ENCODE measurements at places on chromosomes 7 and 10. TPM values are rescaled to one million over a fixed set of nuclear protein-coding genes. Genes with fewer than 3 reads are reported as not detected.

- H3K4me3 ChIP-seq = no peak overlapping the region
- no peak overlapping the region for H3K27ac ChIP-seq
- no peaks in the 10 kb centered on the region for H3K27me3 ChIP-seq
- no peaks in the 10 kb centered on the region for H3K36me3 ChIP-seq
- no peaks in the 10 kb centered on the region for H3K4me1 ChIP-seq
- DNase-seq = no peak
These were observed 128.4 kb downstream of the ARHGAP22 start for GRCh38 chr10:48476279-48476982.

The PVRIG gene
- total RNA-seq = 33.4 TPM

DNA sequence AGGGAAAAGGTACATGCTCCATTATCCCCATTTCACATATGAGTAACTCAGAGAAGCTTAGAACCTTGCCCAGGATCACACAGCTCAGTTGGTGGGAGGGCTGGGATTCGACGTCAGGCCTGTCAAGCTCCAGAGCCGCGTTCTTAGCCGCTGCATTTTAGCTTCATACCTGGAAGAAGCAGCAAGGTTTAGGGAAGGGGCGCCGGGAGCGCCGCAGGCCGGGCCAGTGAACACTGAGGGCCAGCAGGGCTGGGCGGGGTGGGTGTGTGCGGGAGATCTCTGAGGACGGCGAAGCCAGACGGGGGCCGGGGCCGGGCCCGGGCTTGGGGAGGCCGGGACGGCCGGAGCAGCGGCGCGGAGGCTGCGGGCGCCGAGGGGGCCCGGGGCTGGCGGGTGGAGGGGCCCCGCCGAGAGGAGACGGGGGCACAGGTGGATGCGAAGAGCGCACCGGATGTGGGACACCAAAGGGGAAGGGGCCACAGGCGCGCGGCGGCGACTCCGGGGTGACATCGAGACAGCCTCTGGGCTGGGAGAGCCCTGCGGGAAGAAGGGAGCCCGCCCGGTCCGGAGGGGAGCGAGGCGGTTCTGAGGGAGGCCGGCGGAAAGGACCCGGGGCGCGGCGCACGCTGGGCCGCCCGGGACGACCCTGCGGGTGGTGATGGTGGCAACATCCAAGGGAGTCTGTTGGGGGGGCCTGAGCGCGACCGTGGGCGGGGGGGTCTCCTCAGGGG lies 498 bp downstream of the NDST2 start:
- DNase-seq = peak; percentile 67
- peak overlapping the region; percentile 93 for H3K4me3 ChIP-seq
- peaks cover 37% of the 10 kb centered on the region for H3K4me1 ChIP-seq
- H3K36me3 ChIP-seq = peaks cover 29% of the 10 kb centered on the region
- no peaks in the 10 kb centered on the region for H3K27me3 ChIP-seq

DNA sequence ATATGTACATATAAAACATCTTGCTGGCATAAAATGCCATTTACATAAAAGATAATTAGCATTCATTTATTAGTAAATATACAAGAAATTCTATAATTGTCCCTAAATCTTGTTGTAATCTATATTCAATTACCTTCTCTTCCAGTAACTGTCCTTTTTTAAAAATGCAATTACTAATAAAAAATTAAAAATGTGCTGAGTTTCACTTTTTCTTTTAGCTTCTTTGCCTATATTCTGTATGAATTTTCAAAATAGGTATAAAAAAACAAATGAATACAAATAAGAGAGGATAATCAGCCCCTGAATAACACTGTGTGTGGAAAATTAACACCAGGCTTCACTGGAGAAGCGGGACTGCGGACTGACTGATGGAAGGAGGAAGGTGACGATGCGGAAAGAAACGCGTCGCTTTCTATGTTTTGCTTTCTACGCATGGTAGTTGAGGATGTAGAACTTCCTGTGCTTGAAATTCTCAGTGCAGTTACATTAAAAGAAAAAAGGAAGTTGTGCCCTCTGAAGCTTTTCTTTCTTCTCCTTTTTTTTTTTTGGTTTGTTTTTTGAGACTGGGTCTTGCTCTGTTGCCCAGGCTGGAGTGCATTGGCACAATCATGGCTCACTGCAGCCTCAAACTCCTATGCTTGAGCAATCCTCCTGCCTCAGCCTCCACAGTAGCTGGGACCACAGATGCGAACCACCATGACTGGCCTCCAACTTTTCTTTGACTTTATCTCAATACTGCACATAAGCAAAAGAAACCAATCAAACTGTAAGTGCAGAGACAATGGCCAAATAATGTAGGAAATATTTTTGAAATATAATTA lies 7.4 kb upstream of the ZMYND11 start:
- peaks cover 19% of the 10 kb centered on the region for H3K4me1 ChIP-seq
- H3K27me3 ChIP-seq = peaks cover 11% of the 10 kb centered on the region
- H3K27ac ChIP-seq = peak overlapping the region; percentile 84
- no peak for DNase-seq
- peak overlapping the region; percentile 77 for H3K4me3 ChIP-seq
- peaks cover 3% of the 10 kb centered on the region for H3K36me3 ChIP-seq

The OPALIN gene
- total RNA-seq = not detected

Data from activated naive CD8-positive, alpha-beta T cell treated with anti-CD3 and anti-CD28 coated beads for 36 hours (primary cell).